ENCODE measurements at places on chromosomes 6 and 20.

DNA sequence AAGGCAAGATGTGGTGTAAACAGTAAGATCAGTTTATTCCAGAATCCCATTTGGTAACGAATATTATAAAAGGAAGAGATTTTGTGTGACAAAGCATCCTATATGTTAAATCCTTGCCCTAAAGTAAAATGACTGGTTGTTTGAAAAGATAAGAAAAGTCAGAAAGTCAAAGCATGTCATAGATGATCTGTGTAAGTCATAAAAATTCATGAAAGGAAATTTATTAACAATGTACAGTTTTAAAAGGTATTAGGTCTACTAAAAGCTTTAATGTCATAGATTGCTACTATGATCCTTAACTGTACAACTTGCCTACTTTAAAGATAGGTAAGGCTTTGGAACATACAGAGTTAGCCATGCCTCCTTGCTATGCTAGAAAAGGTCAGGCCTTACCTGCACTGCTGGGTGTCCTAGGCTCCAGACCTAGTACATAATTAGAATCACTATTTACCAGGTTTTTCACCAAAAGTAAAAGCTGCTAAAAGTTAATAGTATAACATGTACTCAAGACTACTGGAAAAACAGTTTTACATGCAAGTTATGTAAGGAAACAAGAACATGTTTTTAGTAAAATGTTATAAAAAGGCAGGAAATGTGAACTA lies 1090.1 kb upstream of the ADGRB3 start:
- DNase-seq = no peak

DNA sequence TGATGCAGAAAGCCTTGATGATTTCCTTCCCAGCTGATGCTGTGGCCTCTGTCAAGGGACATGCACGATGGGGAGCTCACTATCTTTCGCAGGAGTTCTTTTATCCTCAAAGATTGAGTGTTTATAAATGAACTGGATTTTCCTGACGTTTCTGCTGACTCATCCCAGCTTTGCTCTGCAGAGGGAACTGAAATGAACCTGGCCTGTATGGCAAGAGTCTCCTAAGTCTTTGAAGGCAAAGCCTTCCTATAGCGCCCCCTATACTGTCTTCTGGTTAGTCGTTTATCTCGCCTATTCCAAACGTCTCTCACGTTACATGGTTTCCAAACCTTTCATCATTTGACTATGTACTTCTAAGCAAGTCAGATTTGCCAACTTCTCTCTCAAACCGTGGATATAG lies 565.3 kb downstream of the KIF16B start:
- no peak for DNase-seq

- DNase-seq = no peak
Measured at GRCh38 chr6:25010902-25011625, 75.3 kb upstream of the RIPOR2 start.

GRCh38 chr6:99602520-99603420 lies 3.9 kb upstream of the PRDM13 start:
- no peak for DNase-seq

DNA sequence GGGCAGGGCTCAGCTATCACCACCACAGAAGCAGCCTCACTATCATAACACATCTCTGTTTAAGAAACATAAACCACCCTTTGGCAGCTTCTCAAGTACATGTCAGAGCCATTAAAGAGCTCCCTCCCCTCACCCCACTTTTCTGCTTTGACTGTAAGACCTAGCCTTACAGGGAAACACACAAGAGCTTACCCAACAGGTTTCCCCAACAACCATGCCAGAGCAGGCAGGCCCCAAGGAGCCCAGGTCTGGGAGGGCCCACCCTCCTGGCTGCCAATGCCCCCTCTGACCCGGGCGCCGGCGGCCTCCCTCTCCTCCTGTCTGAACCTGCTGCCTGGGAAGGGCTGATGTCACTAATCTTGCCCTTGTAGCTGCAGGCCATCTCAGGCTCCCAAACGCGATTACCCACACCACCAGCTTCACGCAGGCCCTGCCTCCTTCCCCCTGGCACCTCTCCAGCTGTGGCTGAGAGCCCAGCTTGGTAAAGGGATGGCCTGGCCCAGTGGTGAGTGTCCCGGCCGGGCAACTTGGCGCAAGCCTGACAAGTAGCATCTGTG lies 402.0 kb downstream of the MAFB start:
- DNase-seq = no peak

- DNase-seq = no peak
Measured at GRCh38 chr6:100057941-100058340, 63.9 kb upstream of the MCHR2 start.

DNA sequence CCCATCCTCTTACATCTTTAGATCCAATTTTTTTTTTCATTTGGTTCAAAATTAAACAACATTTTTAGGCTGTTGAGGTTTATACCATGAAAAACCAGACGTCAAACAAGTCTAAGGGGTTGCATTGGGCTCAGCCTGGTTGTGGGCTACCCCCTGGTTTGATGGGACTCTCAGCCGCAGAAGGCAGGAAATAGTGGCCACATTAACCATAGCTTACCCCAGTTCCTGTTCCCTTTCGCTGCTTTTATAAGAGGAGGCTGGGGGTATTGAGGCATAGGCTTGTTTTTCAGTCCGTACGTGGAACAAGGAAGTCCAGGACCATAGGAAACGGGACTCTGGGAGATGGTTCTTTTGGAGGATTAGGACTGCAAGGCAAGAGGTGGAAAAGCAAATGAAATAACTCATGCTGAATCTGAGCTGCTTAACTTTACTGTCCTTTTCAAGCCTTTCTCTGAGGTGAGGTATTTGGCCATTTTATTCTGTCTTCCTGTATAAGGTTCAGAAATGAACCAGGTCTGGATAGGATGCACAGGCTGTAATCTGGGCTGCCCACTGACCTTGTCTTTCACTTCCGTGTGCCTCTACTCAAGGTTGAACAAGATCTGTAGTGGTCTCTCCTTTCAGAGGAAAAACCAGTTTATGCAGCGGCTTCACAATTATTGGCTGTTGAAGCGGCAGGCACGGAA lies 7.7 kb downstream of the BRPF3 start:
- no peak for DNase-seq

GRCh38 chr6:128284128-128284527 lies 236.3 kb downstream of the PTPRK start:
- no peak for DNase-seq

DNA sequence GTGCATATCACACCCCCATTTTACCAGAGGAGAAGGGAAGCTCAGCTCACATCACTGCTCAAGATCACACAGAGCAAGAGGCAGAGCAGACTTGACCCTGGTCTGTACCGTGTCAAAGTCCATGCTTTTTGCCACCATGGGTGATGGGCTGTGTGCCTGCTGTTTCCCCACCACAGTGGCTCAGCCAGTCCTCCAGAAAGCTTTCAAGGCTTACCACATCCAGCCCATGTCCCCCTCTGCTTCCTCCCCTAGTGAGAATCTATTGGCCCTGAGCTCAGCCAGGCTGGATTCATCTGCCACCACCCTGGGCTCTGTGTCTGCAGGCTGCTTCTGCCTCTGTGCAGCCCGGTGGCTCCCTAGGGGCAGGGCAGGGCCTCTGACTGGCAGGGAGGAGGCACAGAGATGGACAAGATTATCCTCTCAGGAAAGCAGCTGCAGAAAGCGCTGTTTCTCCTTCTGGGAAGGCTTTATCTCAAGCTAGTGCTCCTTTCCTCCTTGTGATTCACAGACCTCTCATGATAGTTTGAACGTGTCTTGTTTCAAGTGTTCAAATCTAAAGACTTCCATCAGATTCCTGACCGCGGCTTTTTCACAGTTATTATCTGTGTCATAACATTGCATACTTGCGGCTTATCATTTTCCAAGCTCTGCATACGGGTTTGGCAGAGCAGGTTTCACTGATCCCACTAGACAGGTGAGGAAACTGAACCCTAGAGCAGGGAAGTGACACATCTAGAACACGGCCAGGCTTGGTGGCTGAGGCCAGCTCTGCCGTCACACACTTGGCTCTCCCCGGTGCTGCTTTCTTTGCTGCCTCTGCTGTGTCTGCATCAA lies 37.4 kb downstream of the VEGFA start:
- DNase-seq = no peak

GRCh38 chr6:56555438-56555872 lies 87.2 kb downstream of the DST start:
- no peak for DNase-seq

- DNase-seq = no peak
Measured at GRCh38 chr20:53445932-53446331, 147.7 kb downstream of the ZNF217 start.

GRCh38 chr6:129186988-129187387 lies 304.1 kb downstream of the LAMA2 start:
- DNase-seq = peak; percentile 47

DNA sequence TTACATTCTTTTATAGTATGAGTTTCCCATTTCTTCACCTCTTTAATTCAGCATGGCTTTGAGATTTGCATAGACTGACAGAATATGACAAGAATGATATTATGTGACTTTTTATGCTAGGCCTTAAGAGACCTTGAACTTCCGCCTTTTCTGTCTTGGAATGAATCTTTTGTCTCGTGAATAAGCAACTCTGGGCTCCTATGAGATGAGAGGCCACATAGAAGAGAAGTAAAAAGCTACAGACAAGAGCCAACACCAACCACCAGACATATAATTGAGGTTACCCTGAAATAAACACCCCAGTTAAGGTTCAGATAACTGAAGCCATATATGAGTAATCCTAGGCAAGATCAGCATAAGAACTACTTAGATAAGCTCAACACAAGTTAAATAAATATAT lies 600.8 kb downstream of the MEI4 start:
- no peak for DNase-seq

- DNase-seq = peak; percentile 49
Measured at GRCh38 chr6:148999929-149000468, 253.2 kb downstream of the UST start.

- DNase-seq = peak; percentile 35
Measured at GRCh38 chr6:132907914-132908313, 93.5 kb downstream of the RPS12 start.

DNA sequence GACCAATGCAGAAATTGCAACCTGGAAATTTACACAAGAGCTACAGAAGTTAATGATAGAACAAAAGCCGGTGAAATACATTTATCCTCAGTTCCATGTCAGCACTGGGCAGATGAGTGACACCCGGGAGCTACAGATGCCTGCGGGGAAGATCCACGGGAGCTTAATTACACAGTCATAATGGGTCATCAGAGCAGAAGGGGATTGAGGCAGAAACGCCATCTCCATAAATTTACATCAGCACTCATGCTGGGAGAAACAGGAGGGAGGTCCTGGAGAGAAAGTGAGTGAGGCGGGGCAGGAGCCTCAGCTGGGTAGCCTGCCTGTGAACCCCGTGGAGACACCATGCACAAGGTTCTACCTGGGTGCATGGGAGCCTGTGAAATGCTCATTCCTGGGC lies 37.6 kb upstream of the CST7 start:
- DNase-seq = no peak

GRCh38 chr6:135066806-135067205 lies 12.2 kb upstream of the HBS1L start:
- DNase-seq = no peak

- DNase-seq = no peak
Measured at GRCh38 chr20:420721-421574, 12.8 kb downstream of the RBCK1 start.

DNA sequence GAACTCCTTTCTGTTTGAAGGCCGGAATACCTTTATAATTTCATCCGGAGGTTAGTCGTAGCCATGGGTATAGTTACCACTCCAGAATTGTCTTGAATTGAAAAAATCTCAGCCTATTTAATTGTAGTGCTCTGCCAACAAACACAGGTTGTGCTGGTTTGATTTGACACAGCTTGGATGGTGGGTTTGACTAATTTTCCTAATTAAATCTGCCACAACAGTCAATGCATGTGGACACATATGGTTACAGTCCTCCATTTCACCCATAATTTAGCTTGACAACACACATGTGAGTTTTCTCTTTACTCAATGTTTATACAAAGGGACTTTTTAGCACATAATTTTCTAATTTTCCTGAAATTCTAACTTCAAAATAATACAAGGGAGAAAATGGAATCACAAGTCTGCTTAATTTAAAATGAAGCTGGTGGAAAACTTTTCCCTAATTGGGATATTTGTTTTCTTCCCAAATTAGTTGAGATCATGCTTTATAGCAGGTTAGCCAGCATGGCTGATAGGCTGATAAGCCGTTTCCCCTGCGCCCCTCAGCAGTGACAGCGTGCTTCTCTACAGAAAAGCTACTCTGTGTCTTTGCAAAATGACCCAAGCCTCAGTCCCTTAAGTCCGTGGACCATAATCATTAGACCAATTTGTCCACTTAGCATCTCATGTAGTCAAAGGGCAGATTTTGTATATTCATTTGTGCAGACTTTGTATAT lies 463.5 kb upstream of the FLRT3 start:
- DNase-seq = no peak

DNA sequence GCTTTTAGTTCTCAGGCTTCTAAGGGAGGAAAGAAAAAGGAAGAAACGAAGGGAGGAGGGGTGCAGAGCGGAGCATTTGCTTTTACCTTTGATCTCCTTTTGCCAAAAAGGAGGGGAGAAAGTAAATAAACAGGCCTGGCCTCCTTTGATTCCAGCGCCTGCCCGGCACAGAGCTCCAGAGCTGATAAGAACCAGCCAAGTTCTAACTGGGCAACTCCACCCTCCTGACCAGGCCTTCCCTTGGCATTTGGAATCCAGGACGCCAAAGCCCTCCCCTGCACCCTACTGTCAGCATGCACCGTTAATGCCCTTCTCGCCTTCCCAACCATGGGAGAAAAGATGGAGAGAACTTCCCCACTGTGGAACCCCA lies 120.8 kb upstream of the PTPN1 start:
- no peak for DNase-seq

- peak; percentile 14 for DNase-seq
Measured at GRCh38 chr20:59495894-59496510, 108.3 kb upstream of the PHACTR3 start.

- DNase-seq = no peak
Measured at GRCh38 chr6:160365117-160365516, 16.9 kb downstream of the SLC22A3 start.

- no peak for DNase-seq
Measured at GRCh38 chr6:43578748-43579147, 2.8 kb downstream of the POLH start.

GRCh38 chr6:18495236-18495635 lies 108.1 kb downstream of the RNF144B start:
- DNase-seq = no peak

GRCh38 chr6:126650931-126651330 lies 311.0 kb downstream of the CENPW start:
- no peak for DNase-seq

DNA sequence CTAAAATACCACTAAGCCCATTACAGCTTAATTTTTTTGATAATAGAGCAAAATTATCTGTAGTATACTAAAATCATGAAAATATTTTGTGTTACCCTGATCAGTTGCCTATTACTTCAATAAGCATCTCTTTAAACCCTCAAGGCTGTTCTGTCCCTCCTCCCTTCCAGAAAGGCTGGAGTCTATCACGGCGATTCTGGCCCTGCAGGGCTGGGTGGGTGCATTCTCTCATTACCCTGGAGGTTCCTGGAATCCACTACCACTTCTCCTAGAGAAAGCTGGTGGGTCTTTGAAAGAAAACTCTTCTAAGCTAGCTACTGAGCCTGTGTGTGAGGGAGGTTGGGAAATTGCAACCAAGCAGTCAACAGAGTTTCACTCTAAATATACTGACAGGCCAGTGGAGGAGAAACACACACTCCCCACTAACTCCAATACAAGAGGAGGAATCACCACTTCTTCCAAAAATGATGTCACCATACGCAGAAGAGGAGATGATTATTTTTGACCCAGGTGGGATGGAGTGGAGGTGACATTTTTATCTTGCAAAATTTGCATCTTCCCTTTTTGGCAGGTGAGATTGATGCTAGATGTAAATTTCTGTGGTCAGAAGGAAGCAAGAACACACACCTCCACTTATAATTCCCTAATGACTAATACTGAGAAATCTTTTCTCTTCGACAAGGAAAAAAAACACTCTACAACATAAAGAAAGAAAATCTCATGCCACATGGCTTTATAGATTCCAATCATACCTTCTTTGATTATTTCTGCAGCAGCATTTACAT lies 182.3 kb upstream of the PHACTR1 start:
- no peak for DNase-seq

Data from kidney epithelial cell (primary cell).